ENCODE measurements at places on chromosomes 3 and 15.

DNA sequence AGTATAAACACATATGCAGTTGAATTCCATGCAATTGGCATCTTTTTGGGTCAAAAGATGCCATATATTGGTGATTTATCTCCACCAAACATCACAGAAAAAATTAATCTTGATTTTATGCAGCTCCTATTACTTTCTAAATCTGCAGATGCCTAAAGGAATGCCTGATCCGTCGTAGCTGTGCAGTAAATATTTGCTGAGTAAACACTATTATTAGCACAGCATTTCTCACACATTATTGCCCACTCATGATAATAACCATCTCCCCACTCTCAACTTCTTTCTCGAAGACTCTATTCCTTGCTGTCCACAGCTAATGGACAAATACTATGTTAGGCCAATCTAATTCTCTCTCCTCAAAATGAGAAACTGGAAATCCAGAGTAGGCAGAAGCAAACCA, 625.2 kb downstream of the ZIC1 start:
- DNase-seq, result no peak

DNA sequence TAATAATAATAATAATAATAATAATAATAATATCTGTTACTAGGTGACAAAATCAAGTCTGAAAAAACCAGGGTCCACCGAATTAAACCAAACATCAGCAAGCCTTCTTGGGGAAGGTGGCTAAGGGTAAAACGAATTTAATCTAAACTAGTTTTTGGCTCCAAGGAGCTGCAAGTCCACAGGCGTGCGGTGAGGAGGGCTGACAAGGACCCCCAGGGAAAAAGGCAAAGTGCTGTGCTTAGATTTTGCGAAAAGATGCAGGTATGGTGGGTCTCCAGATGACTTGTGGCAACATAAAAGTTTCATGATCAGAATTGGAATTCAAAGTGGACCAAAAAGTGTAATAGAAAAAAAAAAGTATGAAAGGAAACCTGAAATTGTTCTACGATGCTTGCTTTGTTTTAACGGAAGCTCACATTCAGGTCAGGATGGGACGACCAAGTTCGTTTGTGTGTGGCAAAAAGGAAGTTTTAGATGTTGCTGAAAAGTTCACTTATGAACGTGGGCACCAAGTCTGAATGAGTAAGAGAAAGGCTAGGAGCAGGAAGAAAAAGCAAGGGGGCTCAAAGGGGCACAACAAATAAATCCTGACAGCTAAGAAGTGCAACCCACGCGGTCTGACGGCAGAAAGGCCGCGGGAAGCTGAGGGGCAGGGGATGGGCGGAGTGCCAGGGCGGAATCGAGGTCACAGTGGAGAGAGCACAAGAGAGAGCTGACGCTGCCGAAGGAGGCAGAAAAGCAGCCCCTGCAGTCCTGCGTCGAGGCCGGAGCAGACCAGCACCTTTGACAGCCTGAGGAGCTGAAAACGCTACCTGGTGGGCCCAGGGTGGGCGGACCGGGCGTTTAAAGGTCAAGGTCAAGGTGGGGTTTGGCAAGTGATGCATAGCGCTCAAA, 1.1 kb downstream of the WDR82 start:
- peak; percentile 25 for DNase-seq

- no peak for DNase-seq
These were observed 653.6 kb downstream of the NAALADL2 start for GRCh38 chr3:175512700-175513099.

DNA sequence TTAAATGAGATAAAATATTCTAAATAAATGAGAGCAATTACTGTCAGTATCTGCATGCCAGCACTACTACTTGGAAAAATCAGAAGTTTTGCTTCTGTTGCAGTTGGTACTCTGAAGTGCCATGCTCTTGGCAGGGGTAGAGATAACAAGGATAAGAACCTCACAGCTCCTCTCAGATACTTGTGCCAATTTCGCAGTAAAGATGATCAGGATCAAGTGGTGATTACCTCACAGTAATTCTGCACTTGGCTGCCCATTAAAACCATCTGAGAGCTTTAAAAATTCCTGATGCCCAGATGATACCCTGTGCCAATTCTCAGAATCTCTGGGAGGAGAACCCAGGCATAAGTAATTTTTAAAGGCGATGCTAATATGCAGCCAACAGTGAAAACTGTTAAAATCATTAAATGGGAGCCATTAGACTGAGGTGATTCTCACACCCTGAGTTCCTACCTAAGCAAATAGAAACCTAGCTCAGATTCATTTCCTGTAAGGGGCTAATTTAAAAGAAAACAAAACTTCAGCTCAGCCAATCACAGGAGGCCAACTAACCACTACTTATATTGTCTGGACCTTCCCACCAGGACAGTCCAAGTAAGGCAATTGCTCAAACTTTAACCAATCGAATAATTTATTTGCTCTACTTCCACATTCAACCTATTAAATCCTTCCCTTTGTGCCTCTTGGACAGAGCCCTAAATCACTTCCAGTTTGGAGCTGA, 171.2 kb downstream of the KCNMB2 start:
- peak; percentile 67 for DNase-seq

DNA sequence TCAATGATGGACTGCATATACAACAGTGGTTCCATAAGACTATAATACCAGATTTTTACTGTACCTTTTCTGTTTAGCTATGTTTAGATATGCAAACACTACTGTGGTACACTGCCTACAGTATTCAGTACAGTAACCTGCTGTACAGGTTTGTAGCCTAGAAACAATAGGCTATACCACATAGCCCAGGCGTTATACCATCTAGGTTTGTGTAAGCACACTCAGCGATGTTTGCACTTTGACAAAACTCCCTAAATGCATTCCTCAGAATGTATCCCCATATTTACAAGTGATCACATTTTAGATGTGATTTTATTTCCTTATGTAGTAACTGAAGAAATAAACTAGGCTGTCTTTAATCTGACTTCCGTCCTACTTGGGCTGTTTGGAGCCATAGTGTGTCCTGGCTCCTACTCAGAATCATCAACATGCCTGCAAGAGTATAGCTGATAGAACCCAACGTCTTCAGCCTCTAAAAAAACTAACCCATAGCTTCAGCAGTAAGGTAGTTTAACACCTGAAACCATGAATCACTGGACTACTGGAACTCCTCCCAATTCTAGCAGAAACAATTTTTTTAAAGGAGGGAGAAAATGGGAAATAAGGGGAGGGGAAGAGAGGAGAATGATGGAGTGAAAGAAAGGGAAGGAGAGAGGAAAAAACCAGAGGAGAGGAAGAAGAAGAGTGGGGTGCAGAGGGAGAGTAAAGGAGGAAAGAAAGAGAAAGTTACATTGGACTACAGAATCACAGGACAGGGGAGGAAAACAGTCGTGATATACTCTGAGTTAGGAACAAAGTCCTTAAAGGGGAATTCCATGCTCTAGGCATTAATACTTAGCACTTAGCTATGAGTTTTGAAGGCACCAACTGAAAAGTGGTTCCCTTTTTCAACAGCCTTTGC, 67.7 kb upstream of the PLXND1 start:
- DNase-seq, result peak; percentile 58

DNA sequence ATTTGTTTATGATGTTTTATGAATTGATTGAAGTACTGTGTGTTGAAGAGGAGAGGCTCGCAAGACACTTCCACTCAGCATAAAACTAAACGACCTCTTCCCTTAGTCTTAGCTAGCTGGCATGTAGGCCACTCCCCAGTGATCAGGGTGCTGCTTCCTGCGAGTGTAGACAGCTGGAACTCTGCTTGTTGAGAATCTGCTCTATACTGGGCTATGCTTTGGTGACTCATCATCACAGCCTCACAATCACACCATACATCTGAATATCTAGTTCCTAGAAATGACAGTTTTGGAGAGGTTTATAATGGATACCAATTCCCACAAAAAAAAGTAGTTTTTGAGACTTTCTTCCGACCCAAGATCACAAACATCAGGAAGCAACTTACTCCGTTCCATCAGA, 1.5 kb upstream of the SLC24A5 start:
- DNase-seq, result peak; percentile 5

DNA sequence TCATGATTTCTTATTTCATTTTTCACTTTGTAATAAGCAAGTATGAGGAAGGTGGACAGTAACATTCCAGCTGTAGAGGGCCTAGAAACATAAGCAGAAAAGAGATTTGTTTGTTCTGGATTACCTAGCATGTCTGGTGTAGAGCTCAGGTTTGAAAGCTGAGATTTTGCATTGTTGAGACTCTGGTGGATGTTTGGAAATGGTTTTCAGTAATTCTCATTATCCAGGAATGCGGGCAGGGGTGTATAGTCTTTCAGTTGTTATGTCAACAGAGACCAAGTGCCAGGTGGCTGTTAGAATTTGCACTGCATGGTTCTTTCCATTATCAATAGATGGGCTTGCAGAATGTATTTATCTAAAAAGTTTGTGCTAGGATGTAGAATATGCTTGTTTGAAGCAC, 10.9 kb downstream of the GPD1L start:
- peak; percentile 47 for DNase-seq

- peak; percentile 69 for DNase-seq
These were observed 172.6 kb downstream of the FMN1 start for GRCh38 chr15:33021806-33022389.

- no peak for DNase-seq
These were observed 27.3 kb downstream of the MYO1E start for GRCh38 chr15:59345326-59345725.

DNA sequence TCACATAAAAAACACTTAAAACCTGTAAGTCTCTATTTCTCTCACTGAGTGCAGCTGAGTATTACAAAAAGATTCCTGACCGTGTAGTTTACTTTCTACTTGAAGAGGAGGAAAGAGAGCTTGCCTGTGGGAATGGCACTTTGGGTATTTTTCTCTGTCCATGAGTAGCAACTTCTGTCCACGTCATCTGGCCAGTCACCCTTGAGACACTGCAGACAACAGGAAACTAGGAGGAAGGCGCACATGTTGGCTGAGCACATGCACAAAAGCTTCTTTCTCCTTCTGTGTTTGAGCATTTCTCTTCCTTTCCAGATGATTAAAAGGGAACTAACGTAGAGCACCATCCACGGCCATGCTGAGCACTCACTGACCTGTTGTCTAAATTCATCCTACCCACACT, 19.7 kb downstream of the STARD5 start:
- peak; percentile 82 for DNase-seq

GRCh38 chr3:115494826-115495225, 128.5 kb upstream of the GAP43 start:
- no peak for DNase-seq

DNA sequence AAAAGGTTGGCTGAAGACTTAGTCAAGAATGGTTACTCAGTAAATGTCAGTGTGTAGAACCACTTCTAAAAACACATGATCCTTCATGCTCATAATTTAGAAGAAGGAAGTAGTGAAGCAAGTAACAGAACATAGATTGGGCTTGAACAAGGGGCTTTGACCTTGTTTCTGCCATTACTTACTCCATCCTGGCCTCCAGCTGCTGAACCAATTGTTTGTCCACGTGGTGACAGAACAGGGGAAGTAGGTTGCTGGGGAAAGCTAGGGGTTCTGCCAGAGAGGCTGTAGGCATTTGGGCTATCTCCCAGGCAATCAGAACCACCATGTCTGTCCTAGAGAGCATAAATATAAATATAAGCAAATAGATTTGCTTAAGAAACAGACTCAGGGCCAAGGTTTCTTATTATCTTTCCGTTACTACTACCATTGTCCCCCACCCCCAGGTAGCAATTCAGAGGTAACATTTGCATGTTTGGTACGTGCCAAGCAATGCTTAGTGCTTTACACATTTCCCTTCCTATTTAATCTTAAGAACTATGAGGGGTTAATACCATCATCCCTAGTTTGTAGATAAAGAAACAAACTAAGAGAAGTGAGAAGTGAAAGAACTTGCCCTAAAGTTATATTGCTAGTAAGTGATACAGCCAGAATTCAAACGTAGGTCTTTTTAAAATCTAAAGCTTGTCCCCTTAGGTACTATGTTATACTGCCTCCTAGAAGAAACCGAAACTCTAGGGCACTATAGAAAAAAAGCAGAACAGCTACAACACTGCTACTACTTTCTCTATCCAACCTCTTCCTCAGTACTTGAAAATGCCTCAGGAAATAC, 3.0 kb upstream of the SPG11 start:
- no peak for DNase-seq

DNA sequence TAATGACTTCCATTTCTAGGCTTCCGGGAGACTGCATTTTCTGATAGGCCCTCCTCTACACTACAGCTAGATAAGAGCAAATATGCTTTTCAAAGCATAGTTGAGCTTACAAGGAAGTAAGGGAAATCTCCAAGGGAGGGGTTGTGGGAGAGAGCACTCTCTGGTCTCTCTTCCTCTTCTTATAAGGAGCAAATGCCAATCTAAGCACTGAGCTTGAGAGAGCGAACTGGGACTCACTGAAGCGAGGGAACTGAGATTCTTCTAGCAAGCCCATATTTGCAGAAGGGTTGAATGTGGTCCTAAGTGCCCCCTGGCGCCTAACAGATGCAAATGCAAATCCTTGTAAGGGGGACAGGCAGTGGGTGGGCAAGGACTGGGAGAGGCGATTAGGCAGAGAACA, 164.8 kb downstream of the ERC2 start:
- DNase-seq, result peak; percentile 32

- no peak for DNase-seq
These were observed 594.8 kb upstream of the GRM7 start for GRCh38 chr3:6266135-6266534.

- DNase-seq, result no peak
These were observed 257.0 kb downstream of the NR1D2 start for GRCh38 chr3:24202071-24202470.

- DNase-seq, result no peak
These were observed 59.5 kb upstream of the ZNF148 start for GRCh38 chr3:125434582-125435011.

- no peak for DNase-seq
These were observed 593.3 kb downstream of the FOXP1 start for GRCh38 chr3:70990185-70990584.

- DNase-seq, result peak; percentile 5
These were observed 80.2 kb upstream of the PXYLP1 start for GRCh38 chr3:141151439-141151838.

DNA sequence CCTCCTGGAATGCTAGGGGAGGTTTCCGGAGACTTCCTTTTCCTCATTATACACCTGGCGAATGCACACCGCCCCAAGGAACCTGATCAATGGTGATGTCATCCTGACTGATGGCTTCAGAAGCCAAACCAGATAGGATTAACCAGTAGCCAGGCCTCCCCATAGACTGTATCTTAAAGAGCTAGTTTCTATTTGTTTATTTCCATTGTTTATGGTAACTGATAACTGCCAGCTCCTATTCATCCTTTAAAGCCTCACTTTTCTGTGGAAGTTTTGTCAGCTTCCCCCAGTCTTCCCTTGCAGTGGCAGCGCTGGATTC, at the start of gene MKRN2OS:
MKRN2OS (minus strand) TSS at position 27 of the 319 bp plus-strand sequence. CDS start 35 bp downstream, outside the sequence.
- DNase-seq, result peak; percentile 94

GRCh38 chr15:89836267-89837133, 21.8 kb upstream of the ANPEP start:
- peak; percentile 90 for DNase-seq

GRCh38 chr3:112774293-112774926, 72.3 kb downstream of the CD200R1L start:
- peak; percentile 95 for DNase-seq

DNA sequence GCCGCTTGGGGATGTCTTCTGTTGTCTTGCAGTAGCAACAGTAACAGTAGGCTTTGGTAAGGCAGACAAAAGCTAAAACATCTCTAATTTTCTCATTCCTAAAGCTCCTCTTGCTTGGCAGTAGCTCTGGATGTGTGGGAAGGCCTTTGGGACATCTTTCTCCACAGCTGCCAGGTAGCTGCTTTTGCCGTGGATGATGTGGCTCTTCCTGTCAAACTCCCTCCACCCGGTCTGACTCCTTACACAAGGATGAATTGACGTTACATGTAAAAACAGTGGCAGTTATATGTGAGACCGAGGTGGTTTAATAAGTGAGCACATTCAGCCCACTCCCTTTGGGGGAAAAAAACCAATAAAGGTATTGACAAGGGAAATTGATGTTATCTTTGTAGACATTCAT, 309.1 kb downstream of the TUSC7 start:
- DNase-seq, result no peak

- no peak for DNase-seq
These were observed 285.5 kb downstream of the ZBBX start for GRCh38 chr3:167094632-167095031.

Data from bronchial epithelial cell (primary cell).